ENCODE measurements at places on chromosomes 1 and 21.

- DNase-seq, result no peak
Observed at GRCh38 chr1:27145934-27146354, 9.0 kb downstream of the SLC9A1 start.

- DNase-seq, result no peak
Observed at GRCh38 chr1:209672705-209673630, 2.2 kb upstream of the G0S2 start.

DNA sequence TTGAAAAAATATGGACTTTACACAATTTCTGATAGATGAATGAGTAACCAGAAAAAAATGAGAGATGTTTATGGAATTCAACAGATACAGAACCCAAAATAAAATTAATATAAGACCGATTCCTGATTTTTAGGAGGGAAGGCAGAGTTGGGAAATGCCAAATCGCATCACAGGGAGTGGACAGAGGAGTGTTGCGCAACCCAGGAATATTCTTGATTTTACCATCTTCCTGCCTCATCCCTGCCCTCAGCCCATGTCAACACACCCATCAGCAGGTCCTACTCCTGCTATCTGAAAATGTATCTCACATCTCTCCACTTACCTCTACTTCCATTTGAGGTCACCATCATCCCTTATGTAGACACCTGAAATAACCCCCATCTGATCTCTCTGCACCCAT, 221.0 kb downstream of the DSCAM start:
- DNase-seq, result no peak

DNA sequence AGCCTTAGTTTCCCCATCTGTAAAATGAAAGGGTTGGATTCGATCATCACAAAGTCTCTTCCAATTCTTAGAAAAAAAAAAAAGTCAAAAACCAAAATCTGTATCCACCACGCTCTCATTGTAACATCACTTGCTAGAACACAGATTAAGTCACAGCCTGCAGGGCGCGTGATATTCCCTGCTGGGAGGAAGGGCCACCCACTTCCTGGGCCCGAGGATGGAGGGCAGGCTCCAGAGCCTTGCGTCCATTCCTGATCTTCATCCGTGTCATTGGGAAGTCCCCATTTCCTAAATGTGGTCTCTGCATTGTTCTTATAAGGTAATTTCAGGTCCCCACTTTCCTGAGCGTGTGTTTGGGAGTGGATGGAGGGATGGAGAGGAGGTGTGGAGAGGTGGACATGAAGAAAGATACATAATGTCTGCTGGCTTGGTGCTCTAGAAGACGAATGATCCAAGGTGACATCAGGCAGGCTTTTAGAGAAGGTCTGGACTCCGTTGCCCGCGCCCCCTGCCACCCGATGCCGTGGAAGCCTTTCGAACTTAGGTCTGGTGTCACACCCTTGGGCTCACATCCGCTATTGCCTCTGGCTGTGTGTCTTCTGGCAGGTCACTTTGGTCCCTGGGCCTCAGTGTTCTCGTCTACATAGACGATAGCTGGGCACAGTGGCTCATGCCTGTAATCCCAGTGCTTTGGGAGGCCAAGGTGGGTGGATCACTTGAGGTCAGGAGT, 56.1 kb downstream of the ATP5PO start:
- DNase-seq, result no peak

- DNase-seq, result peak; percentile 47
Observed at GRCh38 chr1:21293537-21294265, 3.4 kb upstream of the ECE1 start.

DNA sequence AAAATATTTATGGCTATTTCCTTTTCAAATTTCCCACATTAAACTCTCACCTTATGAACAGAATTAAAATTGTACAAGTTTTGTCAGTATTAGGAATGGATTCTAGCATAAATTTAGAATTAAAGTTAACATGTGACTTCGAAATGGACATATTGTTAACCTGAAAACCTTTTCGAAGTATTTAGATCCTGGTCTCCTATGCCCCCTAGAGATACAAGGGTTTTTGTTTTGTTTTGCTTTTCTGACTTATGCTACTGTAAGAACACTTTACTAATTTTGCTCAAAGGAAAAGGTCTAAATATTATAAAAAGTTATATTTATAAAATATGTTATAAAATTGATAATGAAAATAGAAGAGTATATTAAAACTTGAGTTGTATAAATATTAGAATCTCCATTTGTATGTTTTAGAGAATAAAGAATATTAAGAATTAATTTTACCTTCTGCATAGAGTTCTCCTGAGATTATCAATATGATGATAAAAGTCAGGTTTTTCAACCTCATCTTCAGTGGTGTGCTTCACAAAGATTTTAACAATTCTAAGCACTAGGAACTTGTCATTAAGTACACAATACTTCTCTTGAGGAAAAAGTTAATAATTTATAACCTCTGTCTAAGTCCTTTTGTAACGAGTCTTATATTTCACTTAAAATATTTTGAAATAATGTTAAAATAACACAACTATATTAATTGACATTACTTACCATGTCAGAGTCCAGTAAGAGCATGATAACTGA, at the start of gene F13B:
Gene F13B, minus strand, starts transcription at position 542 of the 738 bp plus-strand sequence. Its CDS starts 37 bp downstream, at position 505.
- DNase-seq, result no peak

DNA sequence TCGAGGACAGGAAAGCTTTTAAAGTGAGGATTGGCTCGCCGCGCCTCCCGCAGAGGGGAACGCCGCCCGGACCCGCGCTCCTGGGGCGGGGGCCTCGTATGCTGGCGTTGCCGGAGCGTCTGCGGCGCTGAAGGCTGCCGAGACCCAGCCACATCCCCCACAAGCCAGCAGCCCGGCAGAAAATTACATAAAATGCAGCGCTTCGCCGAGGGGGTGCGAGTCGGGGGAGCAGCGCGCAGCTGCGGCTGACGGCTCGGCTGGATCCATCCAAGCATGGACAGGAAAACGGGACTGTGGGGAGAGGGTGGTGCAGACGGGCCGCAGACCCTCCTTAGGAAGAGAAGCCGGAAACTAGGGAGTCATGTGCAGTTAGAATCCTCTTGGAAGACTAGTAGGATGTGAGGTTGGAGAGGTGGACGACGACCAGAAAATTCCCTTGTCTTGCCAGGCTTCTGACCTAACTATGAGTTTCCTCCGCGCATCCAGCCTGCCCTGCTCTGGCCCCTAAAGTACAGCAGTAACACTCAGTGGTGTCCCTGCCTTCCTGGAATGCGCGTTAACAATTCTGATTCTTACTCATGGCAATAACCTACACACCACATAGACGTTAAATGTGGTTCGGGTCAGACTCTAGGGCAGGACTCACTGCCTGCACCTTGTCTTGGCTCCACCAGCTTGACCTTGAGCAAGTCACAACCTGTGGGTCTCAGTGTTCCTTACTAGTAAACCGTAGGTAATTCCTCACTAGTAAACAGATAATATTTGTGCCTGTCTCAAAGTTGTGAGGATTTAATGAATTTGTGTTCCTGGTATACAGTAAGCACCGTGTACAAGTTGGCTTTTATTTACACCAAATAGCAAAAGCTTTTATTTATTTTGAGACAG, 953 bp upstream of the BRWD1 start:
- no peak for DNase-seq

GRCh38 chr21:35504277-35504676, 455.2 kb upstream of the RUNX1 start:
- DNase-seq, result no peak

- DNase-seq, result no peak
Observed at GRCh38 chr1:178232949-178233348, 139.0 kb downstream of the RASAL2 start.

GRCh38 chr1:15734901-15735300, 1.2 kb upstream of the SLC25A34 start:
- DNase-seq, result no peak

GRCh38 chr1:235670157-235670776, 20.7 kb upstream of the GNG4 start:
- no peak for DNase-seq

DNA sequence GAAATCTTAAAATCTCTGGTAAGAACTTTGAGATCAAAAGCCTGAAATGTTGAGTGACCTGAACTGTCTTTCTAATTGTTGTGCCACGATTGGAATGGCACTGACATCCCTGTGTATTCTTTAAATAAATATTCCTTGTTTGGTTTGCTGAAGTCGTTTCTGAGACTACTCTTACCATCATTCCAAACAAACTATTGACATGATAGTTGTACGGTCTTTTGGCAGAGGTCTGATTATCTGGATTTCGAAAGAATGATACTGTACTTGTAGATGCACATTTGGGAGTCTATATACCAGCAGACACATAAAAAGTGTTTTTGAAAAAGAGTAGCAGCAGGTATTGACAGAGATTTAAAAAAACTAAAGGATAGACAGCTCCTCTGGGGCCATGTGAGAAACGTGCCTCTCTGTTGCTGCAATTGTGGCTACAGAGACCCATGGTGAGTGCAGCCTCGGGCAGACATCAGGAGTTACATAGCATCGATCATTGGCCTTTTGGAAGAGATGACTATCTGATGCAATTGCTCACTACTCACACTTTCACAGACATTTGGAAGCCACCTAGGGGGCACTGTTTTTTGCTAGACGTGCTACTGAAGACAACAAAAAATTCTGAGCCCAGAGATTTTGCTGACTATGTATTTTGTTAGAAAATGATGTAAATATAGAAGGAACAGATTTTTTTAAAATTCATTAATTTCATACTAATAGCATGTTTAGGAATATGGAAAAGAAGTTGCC, 464.5 kb downstream of the KCNT2 start:
- no peak for DNase-seq

GRCh38 chr1:145858238-145858900, 512 bp downstream of the PIAS3 start:
- DNase-seq, result peak; percentile 48

- DNase-seq, result no peak
Observed at GRCh38 chr1:89873288-89873687, 52.5 kb downstream of the LRRC8D start.

DNA sequence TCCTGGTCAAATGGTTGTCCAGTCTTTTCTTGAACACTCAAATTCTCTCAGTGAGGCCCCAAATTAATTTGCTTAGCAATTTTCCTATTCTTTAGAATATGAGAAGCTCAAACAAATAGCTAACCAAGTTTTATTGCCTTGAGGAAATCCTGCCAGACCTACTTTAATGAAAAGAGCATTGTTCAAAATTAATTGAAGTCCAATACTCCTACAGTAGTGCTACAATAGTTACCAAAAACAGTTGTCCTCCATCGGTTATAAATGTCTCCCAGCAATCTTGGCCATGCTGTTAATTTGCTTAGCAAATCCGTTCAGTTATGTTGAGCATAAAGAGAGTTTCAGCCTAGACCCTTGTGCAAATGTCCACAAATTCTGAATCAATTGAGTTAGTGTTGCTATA, 112.9 kb downstream of the MAB21L3 start:
- no peak for DNase-seq

GRCh38 chr1:119896303-119896702, at the start of gene ADAM30:
TSS of gene ADAM30 (minus strand) at chr1:119896515. CDS start at chr1:119896336, 179 bp downstream.
- no peak for DNase-seq

DNA sequence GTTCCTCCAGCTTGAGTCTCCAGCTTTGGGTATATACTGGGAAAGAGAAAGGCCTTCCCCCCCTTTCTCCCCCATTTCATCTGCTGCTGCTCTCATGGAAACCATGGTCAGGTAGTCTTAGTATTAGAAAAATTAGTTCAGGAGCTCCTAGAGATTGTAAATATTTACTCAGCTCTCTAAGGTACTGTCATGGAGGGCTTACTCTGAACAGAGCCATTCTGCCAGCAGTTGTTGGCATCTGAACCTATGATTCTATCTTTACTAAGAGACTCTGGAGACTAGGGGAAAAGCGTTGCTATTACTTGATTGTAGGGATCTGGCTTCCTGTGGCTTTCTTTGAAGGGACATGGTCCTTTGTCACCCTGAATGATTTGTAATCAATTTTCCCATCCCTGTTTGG, 6.1 kb downstream of the INTS3 start:
- DNase-seq, result no peak

GRCh38 chr1:186627019-186627418, 53.2 kb downstream of the PTGS2 start:
- no peak for DNase-seq

DNA sequence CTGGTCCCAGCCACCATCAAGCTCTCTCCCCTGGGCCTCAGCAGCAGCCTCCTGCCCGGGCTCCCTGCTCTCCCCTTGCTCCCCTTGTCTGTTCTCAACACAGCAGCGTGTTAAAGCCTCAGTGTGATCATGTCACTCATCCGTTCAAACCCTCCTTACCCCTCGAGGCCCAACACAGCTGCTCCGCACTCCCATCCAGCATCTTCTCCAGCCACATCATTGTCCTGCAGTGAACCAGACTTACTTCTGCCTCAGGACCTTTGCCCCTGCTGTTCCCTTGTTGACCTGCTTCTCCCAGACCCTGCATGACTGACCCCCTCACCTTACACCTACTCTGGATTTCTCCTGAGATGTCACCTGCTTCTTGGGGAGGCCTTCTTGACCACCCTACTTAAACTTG, 13.3 kb downstream of the CDK18 start:
- DNase-seq, result no peak

- no peak for DNase-seq
Observed at GRCh38 chr1:21067551-21068227, 109.0 kb downstream of the EIF4G3 start.

DNA sequence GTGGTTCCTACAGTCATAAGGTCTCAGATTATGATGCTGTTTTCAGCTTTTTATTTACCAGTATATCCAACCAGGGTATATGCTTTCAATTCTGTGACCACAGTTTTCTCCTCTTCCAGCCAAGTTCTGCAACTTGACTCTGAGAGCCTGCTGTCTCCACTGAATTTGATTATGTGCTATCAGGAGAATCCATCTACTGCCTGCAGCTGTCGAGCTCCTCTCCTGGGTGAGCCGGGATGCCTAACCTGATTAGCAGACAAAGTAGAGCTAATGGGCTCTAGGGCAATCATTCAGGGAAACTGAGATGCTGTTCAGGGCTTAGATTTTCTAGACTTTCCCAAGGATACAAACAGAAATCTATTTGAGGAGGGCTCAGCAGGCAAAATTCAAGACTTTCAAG, 271.5 kb upstream of the BEND5 start:
- no peak for DNase-seq

- DNase-seq, result no peak
Observed at GRCh38 chr1:112536561-112536960, 27.8 kb downstream of the WNT2B start.

DNA sequence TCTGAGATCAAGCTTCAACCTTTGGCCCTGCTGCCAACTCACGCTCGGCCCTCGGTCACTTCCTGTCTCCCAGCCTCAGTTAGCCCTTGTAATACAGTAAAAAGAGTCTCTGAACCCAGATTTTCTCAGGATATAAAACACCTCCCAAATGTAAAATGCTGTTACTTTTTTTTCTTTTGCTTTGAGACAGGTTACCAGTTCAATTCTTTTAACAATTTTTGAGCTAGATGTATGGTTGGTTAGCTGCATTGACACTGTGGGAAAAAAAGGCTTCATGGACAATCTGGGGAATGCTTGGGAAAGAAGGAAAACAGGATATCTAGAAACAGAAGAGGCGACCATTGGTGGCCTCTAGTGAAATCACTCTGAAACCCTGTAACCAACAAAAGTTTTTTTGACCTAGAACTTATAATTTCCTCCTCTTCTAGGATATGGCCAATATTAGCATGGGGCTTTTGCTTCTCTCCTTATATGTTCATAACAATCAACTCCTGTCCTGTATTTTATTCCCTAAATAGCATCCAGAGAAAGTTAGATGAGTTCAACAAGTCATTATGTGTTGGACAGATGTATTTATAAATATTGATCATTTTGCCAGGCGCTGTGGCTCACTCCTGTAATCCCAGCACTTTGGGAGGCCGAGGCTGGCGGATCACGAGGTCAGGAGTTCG, 1.3 kb downstream of the CMPK1 start:
- DNase-seq, result no peak

All from CD4-positive, CD25-positive, alpha-beta regulatory T cell (primary cell).